Tibial artery (tissue), 4 donors: ENCODE measurements at places on chromosomes 1 and 21.

- DNase-seq, result peak; percentile 68
- no peaks in the 10 kb centered on the region for H3K36me3 ChIP-seq
- H3K4me1 ChIP-seq, result peaks cover 32% of the 10 kb centered on the region
- H3K4me3 ChIP-seq, result no peak overlapping the region
- H3K27ac ChIP-seq, result peak overlapping the region; percentile 83
Observed at GRCh38 chr1:170213596-170213995, 67.8 kb downstream of the NTMT2 start.

- H3K27me3 ChIP-seq, result no peaks in the 10 kb centered on the region
- no peak overlapping the region for H3K27ac ChIP-seq
- H3K4me3 ChIP-seq, result no peak overlapping the region
- DNase-seq, result no peak
Observed at GRCh38 chr1:207020065-207020708, 12.4 kb downstream of the C1orf116 start.

DNA sequence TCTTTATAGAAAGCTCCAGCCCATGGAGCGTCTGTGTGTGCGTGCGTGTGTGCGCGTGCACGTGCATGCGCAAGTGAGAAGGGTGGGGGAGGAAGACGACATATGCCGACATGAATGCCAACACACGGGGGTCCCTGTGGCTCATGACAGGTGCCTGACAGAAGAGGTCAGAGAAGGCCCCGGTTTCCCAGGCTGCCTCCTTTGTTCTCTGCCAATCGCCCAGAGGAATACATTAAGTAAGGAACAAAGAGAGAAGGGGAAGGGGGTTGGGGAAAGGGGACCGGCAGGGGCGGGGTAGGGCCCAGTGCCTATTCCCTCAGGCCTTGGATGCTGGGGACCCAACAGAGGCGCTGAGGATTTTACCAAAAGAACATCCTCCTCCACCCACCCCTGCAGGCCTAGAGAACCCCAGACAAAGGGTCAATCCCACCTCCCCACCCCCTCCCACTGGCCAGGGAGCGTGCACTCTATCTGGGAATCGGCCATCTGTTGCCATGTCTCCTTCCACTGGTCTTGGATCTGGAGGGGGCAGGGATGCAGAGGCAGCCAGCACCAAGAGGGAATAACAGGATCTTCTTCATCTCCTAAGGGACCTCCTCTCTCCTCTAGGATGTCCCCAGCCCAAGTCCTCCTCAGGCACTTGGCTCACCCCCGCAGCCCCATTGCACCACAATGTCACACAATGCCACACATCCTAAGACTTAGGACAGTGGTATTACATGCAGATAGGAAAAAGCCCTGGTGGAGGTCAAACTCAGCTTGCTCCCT, 39.4 kb downstream of the PIK3C2B start:
- no peak overlapping the region for H3K4me3 ChIP-seq
- H3K4me1 ChIP-seq, result peaks cover 8% of the 10 kb centered on the region
- peaks cover 26% of the 10 kb centered on the region for H3K36me3 ChIP-seq
- no peak for DNase-seq

DNA sequence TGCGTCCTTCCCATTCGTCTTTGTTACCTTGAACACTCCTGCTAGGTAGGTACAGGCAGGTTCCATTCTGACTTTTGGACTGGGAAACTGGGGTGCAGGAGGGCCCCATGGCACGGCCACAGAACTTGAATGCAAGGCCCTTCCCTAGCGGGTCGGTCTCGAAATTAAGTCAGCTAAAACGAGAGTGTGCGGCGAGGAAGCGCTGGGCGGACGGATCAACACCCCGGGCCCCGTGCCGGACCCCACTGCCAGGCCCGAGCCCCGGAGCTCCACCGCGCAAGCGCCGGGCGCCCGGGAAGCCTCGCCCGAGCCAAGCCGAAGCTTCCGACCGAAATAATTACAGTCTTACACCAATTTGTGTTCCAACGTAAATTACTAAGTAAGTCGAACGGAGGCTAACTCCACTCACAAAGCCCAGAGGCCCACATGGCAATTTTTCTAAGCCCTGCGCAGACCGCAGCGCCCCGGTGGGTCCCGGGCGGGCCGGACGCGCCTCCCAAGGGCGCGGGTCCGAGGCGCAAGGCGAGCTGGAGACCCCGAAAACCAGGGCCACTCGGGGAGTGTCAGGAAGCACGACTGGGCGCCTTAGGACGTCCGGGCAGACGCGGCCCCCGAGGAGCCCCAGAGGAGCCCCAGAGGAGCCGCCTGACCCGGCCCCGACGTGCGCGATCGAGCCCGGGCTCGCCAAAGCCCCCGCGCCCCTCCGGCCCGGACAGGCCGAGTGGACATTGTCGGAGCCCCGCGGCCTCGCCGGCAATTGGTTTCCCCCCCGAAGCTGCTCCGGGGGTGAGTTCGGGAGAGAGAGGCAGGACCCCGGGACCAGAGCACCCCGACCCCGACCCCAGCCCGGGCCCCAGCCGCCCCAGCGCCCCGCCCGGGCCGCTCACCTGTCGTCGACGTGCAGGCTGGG, 624 bp downstream of the RIPK4 start:
- H3K4me1 ChIP-seq, result peaks cover 19% of the 10 kb centered on the region
- H3K27me3 ChIP-seq, result peaks cover 13% of the 10 kb centered on the region
- H3K36me3 ChIP-seq, result no peaks in the 10 kb centered on the region
- peak overlapping the region; percentile 81 for H3K27ac ChIP-seq
- H3K4me3 ChIP-seq, result peak overlapping the region; percentile 90
- no peak for DNase-seq
